ENCODE measurements at places on chromosomes 3 and 15.

- no peak for DNase-seq
Observed at GRCh38 chr15:74545086-74545485, 4.1 kb downstream of the ARID3B start.

- DNase-seq: no peak
Observed at GRCh38 chr15:42508263-42508690, 12.8 kb downstream of the SNAP23 start.

DNA sequence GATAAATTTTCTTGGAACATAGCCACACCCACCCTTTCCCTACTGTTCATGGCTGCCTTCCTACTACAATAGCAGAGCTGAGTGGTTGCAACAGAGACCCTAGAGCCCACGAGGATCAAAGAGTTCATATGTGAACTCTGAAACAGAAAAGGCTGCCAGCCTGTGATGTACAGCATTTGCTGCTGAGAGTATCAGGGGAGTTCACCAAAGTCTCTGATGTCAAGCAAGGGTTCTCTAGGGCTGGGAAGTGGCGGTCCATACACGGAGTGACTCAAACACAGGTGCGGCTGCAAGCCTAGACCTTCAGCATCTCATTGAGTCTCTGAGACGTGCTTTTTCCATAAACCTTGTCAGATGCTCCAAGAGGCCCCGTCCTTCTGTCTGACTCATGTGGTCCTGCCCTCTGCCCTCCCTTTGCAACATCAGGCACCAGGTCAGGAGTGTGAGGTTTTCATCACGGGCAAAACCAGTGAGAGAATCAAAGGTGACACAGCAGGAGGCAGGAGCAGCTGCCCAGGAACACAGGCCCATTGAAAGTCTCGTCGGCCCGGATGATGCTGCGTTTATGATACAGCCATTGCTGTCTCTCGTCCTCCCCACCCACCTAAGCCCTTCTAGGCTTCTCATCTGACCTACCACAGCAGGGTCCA, 42.9 kb downstream of the PCSK6 start:
- no peak for DNase-seq

GRCh38 chr15:98861188-98861587, 146.4 kb downstream of the PGPEP1L start:
- no peak for DNase-seq

DNA sequence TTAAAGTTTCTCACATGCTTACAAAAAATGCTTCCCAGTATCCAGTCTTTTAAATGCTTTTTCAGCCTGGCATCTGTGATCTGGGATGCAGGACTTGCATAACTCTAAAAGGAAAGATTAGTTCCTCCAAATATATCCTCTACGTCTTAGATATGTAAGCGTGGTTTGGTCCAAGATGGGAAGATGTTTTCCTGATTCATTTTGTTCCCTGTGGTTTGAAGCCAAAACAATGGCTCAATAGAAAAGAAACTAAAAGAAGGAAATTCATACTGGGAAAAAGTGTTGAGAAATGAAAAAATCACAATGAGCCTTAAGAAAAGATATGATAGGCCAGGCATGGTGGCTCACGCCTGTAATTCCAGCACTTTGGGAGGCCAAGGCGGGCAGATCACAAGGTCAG, 1002.8 kb downstream of the NAALADL2 start:
- DNase-seq: no peak

GRCh38 chr3:55716611-55717225, 229.6 kb upstream of the WNT5A start:
- no peak for DNase-seq

DNA sequence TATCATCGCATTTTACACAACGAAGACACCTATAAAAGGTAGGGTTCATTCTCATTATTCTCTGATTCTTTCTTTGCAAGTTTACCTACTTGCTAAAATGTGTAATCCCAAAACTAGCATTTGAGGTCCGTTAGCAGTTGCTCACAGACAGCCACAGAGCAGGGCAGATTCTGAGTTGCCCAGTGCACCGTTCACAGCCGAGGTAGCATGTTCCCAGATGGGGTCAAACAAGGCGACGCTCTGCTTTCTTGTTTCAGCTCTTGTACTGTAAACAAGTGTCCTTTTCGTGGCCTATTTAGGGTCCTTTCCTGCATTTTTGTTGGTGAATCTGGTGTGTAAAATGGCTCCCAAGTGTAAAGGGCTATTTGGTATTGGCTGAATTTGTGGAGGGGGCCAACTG, 3.1 kb downstream of the PPP1R2 start:
- DNase-seq: no peak

GRCh38 chr3:48402281-48402732, 27.6 kb downstream of the PLXNB1 start:
- DNase-seq: no peak

GRCh38 chr3:135908225-135908624, 57.3 kb upstream of the PPP2R3A start:
- DNase-seq: no peak

- DNase-seq: no peak
Observed at GRCh38 chr15:81758818-81759284, 287.0 kb downstream of the MEX3B start.

GRCh38 chr3:79818015-79818414, 50.2 kb upstream of the ROBO1 start:
- DNase-seq: no peak

- no peak for DNase-seq
Observed at GRCh38 chr15:37083610-37084009, 16.7 kb downstream of the MEIS2 start.

DNA sequence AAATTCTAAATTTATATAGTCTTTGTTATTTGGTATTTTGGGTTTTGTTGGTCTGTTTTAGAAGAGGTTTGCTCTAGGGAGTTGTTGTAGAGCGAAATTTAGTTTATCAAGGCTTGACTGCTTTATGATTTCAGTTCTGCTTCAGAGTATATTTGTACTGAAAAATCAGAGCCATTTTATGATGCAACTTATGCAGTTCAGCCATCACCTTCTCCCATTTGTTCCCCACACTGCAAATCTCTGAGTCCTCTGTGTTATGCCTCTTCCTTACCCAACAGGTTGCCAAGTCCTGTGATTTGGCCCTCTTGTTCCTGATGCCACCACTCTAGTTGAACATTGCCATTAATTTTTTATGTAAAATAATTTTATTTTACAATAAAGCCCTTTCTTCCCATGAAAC, 140.4 kb downstream of the ZNF609 start:
- no peak for DNase-seq

- no peak for DNase-seq
Observed at GRCh38 chr15:63509056-63509954, 4.9 kb downstream of the USP3 start.

GRCh38 chr15:83209333-83209732, 1.7 kb upstream of the HDGFL3 start:
- no peak for DNase-seq

DNA sequence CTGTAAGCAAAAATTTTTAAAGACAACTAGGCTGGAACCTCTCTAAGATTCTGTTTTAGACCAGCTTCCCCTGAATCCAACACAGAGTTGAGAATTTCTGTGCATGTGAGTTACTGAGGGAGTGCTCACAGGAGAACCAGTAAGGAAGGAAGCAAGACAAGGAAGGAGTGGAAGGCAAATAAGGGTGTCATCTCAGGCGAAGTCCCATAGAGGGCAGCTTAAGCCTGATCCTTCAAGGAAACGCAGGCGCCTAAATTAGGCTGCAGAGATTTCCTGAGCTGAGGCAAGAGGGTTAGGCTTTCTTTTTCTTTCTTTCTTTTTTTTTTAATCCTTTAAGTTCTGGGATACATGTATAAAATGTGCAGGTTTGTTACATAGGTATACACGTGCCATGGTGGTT, 36.2 kb upstream of the COL6A6 start:
- no peak for DNase-seq

DNA sequence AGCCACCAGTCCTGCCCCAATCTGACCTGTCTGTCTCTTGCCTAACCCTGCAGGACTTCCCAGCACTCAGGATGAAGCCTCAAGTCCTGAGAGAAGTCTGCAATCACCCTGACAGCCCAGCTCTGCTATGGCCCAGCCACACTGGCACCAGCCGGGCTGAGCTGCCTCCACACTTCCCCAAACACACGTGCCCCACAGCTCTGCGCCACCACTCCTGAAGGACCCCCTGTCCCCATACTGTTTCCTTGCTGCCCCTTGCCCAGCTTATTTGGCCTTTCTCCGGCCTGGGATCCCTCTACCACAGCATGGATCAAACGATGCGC, 76.6 kb downstream of the TBC1D2B start:
- DNase-seq: no peak

- DNase-seq: no peak
Observed at GRCh38 chr3:197003461-197004385, 25.9 kb downstream of the MELTF start.

DNA sequence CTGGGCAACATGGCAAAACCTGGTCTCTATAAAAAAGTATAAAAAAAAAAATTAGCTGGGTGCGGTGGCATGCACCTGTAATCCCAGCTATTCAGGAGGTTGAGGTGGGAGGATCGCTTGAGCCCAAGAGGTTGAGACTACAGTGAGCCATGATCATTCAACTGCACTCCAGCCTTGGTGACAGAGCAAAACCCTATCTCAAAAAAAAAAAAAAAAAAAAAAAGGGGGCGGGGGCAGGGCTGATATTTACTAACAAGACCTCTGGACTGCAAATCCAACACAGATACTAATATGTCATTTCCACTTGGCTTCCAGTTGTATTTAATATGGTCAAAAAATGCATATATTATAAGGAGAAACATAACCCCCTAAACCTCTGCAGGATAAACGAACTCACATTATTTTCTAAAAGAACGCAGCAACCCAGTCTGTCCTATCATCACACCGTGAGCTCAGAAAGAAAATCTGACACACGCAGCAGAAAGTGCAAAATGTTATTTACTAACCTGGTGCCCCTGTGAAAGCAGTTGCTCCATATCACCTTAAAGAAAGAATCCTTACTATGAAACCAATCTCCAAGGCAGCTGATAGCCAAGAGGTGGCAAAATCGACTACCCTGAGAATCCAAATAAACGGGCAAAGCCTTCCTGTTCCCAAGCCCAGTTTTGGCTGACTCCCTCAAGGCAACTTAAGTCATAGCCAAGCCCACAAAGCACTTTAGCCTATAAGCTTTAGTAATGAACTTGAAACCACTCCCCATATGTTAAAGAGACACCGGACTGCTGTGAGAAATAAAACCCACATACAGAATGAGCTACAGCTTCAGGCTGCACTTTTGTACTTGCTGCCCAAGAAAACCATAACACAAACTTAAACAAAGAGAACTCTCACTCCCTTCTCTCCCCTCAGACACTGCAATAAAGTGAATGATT, 39.3 kb downstream of the PLD1 start:
- no peak for DNase-seq

DNA sequence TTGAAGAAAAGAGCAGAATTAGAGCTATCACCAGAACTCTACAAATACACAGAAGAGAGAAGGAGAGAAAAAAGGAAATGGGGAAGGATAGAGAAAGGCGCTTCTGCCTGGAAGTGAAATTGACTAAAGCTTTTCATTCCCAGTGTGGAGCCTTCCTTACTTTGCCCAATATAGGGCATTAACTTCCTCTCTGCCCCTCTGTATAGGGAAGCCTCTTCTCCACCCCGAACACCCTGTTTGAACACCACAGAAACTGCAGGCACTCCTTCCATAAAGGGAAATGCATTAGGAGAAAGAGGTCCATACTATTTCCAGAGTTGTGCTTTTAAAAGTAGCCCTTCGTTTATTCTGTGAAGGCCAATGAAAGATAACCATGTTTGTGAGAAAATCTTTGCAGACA, 248.5 kb downstream of the RAP2B start:
- no peak for DNase-seq

DNA sequence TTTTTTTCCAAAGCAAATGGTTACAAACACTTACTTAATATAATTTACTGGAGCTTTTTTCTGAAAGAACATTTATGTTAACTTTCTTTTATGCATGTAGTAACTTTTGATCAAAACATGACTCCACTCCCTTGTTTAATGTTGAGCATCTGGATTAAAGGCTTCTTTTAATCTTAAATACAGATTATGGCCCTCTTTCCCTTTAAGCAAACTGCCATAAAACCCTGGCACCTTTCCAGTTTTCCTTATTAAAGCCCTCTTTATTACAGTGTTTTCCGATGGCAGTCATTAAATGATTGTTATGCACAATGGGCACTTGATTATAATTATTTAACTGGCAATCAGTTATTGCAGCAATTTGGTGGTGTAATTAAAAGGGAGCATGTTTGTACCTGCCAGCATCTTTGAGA, 167.0 kb downstream of the VGLL4 start:
- DNase-seq: no peak

- DNase-seq: no peak
Observed at GRCh38 chr3:189941679-189942078, 179.0 kb downstream of the P3H2 start.

GRCh38 chr15:25882466-25882865, 19.3 kb upstream of the ATP10A start:
- no peak for DNase-seq

- no peak for DNase-seq
Observed at GRCh38 chr3:129892857-129893580, 492 bp downstream of the TMCC1 start.

- DNase-seq: no peak
Observed at GRCh38 chr3:182617500-182617899, 175.8 kb upstream of the ATP11B start.

DNA sequence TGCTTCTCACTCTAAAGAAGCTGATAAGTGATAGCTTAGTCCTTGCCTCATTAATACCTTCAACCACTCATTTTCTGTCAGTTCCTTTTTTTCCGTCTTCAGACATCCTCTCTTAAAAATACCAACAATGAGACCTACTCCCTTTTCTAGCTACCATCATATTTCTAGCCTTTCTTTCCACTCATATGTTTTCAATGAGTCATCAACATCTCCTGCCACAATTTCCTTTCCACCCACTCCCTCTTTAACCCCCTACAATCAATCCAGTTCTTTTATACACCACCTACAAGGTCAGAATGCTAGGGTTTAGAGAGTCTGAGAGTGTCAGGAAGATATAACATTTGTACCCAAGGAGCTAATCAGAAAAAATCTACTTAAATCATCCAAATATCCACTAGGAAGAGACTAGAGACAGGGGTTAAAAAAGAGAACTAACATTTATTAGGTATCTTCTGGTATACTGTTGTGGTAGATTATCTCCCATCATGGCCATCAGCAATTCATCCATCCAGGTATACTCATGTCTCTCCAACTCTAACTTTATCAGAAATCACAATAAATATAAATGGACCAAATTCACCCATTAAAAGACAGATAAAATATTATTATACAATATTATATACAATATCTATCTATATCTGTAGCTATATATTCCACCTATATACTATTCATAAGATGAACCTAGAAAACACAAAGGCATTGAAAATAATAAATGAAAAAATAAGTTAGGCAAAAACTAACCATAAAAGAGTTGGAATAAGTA, 42.5 kb downstream of the MYLK start:
- DNase-seq: no peak
